ENCODE measurements at places on chromosomes 4 and X.

DNA sequence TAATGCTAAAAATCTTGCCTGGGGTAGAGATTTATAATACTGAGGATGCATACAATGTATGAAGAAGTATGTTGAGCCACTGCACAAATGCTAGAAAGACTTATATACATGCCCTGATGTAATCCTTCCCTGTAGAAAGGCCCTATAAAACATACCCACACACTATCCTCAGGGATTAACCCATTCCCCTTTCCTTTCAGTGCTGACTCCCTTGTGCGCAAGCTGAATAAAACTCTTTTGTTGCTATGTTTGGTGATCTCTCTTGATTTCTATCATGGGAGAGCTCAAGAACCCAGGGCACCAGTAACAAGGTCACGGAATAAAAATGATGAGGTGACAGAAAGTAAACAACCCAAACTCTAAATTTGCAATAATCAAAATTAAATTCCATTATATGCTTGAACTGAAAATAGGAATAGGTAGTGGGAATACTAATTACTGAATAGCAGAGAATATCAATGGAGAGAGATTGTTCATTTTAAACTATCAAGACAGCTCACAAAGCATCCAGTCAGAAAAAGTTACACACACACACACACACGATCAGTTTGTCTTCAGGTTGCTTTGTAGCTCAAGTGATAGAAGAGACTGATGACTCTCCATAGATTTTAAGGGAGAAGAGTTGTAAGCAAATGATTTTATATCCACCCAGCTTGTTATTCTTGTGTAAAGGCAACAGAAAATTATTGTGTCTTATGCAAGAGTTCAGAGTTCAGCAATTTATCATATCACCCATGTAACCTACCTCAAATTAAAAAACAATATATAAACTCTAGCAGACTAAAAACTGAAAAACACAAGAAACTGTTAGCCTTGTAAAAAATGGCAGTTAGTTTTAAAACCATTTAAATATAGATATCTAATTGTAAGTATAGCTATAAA is 14.8 kb downstream of the TIGD2 start:
- DNase-seq = no peak

DNA sequence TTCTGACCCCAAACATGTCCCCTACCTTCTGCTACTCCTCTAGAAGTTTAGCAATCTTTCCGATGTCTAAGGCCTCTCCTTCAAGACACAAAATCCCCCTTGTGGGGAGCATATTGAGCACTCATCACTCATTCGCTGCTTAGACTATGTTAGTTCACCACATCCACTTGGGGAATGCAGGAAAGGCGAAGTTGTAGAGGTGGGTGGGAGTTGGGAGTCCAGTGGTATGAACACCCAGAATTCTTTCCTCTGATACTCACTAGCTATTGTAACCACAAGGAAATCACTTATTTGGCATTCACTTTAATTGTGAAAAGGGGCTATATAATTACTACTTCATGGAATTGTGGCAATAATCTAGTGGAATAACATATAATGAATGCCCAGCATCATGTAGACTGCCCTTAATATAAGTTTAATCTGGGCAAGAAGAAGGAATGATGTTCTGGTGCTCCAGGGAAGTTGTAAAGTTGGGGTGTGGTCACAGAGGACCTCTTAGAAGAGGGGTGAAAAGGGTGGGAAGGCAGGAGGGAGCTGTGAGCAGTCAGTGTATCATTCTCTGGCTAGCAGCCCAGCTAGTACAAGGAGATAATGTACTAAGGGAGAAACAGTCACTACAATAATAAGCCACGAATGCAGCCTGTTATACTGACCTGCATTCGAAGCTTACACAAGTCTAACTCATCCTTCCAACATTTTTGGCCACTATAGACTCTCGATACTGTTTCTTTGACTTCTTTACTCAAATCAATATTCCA is 468.2 kb upstream of the DIPK2B start:
- peak; percentile 87 for DNase-seq

DNA sequence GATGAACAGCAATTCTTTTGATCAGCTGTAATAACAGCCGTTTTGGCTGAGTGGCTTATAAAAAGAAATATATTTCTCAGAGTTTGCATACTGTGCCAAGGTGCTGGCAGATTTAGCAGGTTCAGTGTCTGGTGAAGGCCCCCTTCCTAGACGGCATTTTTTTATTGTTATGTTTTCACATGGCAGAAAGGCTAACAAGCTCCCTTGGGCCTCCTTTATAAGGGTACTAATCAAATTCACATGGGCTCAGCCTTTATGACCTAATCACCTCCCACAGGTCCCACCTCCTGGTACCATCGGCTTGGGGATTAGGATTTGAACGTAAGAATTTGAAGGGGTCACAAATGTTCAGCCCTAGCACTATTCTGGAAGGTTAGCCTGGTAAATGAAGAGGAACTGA is 431.9 kb downstream of the SPOCK3 start:
- DNase-seq = no peak

DNA sequence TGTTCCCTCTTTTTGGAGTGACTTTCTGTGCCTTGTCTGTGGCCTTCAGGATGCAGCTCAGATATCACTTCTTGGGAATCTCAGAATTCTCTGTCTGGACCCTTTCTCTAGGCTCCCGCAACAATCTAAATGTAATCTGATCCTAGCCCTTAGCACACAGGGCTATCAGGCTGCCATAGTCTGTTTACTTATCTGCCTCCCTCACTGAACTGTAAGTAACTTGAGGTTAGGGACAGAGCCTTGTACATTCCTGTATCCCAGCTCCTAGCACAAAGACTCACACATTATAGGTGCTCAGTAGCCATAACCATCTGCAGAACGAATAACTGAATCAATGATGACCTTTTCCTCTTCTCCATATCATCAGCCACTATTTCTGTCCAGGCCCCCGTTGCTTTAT is 69.5 kb downstream of the RTL9 start:
- DNase-seq = no peak

- DNase-seq = no peak
Measured at GRCh38 chr4:2925931-2926860, 37.0 kb downstream of the NOP14 start.

DNA sequence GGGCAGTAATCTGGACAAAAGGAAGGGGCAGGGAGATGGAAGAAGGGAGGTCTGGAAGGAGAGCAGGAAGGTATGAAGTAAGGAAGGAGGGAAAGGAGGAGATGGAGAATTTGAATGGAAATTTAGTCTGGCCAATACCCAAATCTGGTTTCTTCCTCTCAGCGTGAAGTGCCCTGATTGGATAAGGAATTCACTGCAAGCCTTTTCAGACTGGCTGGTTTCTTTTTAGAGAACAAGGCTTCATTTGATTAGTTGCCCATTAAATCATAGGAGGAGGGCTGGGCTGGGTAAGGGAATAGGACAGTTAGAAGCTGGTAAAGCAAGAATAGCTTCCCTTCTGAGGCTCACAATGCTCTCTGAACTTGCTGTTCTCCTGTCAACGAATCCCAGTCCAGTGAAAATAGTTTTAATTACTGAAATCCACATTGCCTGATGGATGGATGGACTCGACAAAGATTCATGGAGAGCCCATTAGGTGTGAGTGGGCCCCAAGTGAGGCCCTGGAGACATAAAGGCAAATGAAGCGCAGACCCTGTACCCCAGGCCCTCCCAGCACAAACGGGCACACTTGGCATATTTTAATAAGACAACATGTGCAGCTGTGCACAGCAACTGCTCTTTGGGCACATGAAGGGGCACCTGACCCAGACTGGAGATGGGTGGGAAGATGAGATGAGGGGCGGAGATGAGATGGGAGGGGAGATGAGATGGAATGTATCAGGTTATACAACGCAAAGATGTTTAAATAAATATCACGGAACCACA is 347.1 kb upstream of the GATB start:
- no peak for DNase-seq

- DNase-seq = no peak
Measured at GRCh38 chr4:122978109-122978508, 55.7 kb upstream of the NUDT6 start.

GRCh38 chr4:180669680-180670079 is 1573.5 kb upstream of the TENM3 start:
- no peak for DNase-seq

GRCh38 chr4:83112678-83113428 is 1.7 kb downstream of the PLAC8 start:
- DNase-seq = peak; percentile 69

DNA sequence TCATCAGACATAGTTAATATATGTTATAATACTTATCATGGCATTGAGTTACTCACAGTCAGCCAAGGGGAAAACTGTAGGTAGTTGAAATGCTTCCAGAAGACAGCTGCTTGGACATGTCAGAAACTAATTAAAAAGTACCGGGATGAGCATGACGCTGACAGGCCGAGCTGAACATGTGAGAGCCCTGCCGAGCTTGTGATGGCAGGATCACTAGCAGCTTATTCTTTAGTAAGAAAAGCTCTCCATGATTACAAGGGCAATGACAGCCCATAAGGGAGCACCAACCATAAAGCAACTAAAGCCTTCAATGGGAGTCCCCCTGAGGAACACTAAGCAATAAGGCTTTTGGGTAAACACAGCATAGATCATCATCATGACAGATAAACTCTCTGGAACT is 435.6 kb downstream of the TLL1 start:
- no peak for DNase-seq

GRCh38 chrX:77938083-77938680 is 27.7 kb downstream of the ATP7A start:
- DNase-seq = no peak

- DNase-seq = no peak
Measured at GRCh38 chrX:78322863-78323262, 4.5 kb downstream of the CYSLTR1 start.

DNA sequence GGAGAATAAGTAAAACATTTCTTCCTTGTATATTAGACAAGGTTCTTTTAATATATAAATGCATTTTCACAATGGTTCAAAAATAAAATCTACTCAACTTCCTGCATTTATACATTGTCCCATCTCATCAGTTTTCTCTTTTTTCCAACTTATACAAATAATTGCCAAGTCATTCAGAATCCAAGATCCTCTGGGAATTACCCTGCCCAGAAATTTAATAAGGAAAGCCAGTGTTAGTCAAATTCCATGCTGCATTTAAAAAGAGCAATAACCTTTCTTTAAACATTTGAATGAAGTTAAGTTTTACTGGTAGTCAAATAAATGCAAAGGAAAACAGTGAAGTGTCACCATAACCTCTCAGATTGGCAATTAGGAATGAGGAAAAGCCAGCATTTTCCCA is 357.9 kb downstream of the PPP3CA start:
- no peak for DNase-seq

- DNase-seq = no peak
Measured at GRCh38 chrX:150975655-150976390, 7.3 kb upstream of the HMGB3 start.

DNA sequence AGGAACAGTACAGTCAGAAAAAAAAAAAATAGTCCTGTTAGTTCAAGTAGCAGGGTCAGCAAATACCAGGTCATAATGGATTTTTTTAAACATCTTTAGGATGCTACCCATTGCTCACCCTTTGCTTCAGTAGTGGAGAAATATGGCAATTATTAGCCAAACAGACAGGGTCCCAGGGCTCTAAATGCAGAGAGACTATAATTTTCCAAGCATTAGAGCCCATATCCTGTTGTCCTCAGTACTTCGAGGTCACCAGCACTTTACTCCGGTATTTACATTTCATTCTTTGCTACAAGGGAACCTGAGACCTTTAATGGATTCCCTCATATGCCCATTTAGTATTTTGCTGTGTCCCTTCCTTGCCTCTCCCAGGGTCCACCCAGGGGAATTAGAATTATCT is 1562.9 kb upstream of the TENM3 start:
- no peak for DNase-seq

DNA sequence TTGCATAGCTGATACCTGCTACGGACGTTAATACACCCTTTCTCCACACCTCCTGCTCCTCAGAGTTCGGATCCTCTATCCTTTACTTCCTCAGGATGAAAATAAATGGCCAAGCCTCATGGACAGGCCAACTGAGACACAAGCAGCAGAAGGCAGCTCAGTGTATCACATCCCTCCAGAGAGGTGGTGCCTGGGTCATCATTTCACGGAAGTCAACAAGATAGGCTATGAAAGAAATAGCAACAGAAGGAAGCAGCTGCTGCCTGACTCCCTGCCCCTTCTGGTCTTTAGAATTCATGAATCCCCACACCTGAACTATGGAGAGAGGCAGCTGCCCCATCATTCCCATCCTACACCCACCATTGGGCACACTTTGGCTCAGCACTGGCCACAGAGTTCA is 267.1 kb upstream of the ETNPPL start:
- no peak for DNase-seq

GRCh38 chrX:48958635-48959094 is 1.3 kb upstream of the OTUD5 start:
- no peak for DNase-seq

- DNase-seq = no peak
Measured at GRCh38 chrX:119391279-119391678, 7.9 kb upstream of the SLC25A43 start.

DNA sequence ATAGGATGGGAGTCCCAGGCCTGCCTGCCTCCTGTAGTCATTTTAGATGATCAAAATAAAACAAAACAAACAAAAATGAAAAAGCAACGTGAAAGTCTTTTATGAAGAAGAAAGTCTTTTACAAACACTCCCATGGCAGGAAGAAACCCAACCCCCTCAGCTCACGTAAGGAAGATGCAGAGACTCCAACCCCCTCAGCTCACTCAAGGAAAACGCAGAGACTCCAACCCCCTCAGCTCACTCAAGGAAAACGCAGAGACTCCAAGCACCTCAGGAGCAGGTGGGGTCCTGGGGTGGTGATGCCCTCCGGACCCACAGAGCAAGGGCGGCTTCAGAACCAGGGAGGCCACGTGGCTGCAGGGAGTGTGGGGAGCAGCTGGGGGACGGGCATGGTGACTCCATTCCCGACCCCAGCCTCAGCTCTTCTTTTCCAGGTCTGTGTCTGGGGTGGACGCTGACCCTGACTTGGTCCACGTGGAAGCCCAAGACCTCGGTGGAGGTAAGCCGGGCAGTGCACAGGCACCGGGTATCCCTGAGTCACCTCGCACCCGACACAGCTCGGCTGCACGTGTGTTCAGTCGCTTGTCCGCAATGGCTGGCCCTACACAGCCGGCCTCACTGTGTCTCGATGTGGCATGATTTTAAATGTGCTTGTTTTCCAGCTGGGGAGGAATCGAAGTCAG is 226.5 kb upstream of the PSAPL1 start:
- DNase-seq = no peak

DNA sequence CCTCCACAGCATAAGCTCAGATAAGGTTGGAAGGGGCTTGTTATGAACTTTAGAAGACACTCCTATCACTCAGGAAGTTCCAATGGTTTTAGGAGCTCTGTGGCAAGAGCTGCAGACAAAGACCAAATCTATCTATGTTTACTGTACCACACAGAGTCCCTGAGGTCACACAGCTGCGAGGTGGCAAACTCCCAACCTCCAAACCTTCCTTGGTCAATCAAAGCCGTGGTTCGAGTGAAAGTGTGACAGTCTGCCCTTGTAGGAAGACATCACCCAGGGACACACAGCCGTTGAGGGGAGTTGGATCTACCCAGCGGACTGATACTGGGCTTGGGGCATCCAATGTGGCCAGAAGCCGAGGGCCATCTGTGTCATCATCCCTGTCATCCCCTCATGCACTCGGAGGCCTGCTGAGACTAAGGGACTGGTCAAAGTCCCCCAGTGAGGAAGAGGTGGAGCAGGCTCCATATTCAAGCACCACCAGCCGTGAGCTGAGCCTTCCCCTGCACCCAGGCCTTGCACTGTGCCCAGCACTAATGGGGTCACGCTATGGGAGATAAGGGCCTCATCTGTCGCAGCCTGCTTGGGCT is 26.8 kb downstream of the MAN2B2 start:
- DNase-seq = no peak

- no peak for DNase-seq
Measured at GRCh38 chrX:110013968-110014367, 11.1 kb downstream of the TMEM164 start.

GRCh38 chr4:163702736-163703135 is 208.2 kb downstream of the TMA16 start:
- DNase-seq = no peak

Measured in HS-27A (cell line).